ENCODE measurements at places on chromosomes 12 and 14.

- DNase-seq: no peak
Measured at GRCh38 chr12:92605621-92606170, 97.1 kb upstream of the PLEKHG7 start.

DNA sequence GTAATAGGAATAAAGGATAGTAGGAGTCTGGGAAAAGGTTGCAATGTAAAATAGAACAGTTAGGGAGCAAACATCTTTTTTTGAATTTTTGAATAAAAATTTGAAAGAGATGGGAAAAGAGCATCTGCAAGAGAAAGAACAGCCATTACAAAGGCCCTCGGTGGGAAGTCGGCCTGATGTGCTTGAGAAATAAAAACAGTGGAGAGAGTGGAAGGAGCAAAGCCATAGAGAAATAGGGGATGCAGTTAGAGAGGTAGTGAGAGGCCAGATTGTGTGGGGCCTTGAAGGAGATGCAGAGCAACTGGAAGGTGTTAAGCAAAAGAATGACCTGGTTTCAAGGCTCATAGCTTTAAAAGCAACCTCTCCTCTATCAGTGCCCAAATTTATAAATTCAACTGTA lies 409.8 kb downstream of the RERGL start:
- no peak for DNase-seq

GRCh38 chr12:89992668-89993451 lies 284.2 kb upstream of the ATP2B1 start:
- no peak for DNase-seq

DNA sequence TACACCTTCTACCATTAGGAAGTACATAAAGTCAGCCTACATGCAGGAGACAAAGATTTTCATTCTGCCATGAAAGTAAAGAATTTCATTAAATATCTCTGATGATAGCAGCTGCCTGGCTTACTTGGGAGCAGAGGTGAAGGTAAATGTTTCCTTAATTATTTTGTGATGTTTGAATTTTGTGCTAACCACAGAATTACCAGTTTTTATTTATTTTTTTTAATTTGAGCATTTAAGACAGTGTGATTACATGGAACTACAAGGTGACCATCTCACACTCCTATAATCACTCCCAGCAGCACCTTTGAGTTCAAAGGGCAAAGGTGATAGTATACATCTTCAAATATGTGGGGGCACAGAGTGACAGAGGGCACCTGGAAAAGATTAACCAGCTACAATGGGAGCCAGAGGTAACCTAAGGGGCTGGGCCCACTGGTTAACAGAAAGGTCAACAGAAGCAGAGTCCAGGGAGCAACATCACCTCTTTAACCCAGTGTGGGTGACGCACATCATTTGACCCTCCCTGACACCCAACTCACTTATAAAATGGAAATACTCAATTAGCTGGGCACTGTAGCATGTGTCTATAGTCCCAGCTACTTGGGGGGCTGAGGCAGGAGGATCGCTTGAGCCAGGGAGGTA lies 65.0 kb downstream of the GCH1 start:
- no peak for DNase-seq

DNA sequence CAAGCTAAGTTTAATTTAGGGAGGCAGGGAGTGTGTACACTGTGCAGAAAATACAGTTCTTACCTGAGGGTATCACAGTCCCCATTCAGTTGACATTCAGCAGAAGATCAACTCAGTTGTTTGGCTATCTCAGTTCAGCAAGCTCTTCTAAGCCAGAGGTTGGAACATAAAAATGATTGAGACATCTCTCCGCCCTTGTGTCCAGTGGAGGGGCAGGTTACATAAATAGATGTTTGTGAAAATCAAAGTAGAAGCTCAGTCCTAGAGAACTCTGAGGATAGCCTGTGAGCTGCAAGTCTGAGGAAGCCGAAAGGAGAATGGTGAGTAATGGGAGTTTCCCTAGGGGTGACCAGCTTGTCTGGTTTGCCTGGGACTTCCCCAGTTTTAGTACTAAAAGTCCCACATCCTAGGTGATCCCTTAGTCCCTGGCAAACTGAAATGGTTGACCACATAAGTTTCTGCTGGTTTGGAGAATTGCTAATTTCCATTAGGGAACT lies 251.4 kb upstream of the ATP2B1 start:
- DNase-seq: no peak

GRCh38 chr12:53252349-53252916 lies 15.7 kb upstream of the ESPL1 start:
- DNase-seq: no peak

DNA sequence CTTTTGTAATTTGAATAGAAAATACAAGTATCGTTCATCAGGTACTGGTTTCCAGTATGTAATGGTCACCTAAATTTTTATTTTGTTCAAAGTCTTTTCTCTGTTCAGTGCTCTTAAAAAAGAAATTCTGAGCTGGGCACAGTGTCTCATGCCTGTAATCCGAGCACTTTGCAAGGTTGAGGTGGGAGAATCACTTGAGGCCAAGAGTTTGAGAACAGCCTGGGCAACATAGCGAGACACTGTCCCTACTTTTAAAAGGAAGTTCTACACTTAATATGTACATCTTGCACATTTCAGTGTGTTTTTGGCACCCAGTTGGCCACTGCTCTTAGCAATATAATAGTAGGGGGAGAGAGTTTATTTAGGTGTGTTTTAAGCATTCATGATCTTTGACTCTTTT lies 27.9 kb downstream of the PCNX1 start:
- no peak for DNase-seq

All from HTR-8/SVneo (cell line).